ENCODE measurements at places on chromosomes 1 and 21.
A peak's percentile ranks its signal among the peaks of the same experiment; 100 is the strongest.

- no peak for DNase-seq
These were observed 57.8 kb downstream of the ZMYM4 start for GRCh38 chr1:35326246-35326866.

DNA sequence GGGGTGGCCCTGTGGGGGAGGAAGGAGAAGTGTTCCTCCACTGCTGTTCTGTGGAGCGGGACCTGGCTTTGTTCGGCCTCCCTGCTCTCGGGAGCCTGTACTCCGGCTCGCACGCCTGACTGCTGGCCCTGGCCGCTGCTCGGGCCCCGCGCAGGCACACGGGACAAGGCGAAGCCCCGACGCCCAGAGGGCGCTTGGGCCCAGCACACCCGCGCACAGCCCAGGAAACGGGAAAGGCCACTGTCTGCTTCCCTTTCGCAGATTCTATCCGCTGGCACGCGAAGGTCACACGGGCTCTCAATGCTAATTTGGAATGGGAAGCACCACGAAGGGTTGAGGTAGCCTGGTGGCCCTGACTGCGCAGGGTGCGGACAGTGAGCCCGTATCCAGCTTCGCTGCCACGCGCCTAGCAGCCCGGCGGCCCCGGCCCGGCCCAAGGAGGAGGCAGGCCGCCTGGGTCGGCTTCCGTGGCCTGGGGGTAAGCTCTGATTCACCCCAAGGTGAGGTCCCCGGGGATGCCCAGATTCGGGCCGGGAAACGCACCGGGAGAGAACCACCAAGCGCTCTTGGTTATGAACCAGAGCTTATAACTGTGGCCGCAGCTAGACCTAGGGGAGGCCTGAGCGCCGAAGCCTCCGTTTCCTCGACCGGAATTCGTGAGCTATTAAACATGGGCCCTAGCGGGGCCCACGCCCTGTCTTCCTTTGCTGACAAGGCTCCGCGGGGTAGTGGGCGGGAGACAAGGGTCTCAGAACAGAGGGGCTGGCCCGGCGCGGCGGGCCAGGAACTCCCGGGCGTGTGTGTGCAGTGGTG is 19.7 kb upstream of the TBX15 start:
- DNase-seq = no peak

DNA sequence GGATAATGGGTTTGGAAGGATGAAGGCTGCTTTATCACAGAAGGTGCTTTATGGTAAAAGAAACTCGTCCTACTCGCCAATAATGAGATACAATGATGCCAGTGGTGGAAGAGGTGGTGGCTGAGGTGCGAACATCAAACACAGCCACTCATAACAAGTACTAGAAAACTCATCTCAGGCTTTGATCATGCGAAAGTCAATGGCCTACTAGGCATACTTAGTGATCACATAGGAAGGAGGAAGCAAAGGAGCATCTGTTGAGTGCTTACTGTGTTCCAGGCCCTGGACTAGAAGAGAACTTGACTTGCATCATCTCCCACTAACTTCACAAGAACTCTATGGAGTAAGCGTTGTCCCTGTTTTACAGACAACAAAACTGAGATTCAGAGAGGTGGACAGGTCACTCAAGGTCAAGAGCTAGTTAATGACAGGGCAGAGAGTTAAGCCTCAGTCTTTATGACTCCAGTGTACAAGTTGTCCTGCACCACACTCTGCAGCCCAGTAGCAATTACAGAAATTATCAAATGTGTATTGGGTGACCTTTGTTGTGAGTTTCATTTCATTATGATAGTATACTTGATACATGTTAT is 33.6 kb downstream of the RUNX1 start:
- DNase-seq = no peak

DNA sequence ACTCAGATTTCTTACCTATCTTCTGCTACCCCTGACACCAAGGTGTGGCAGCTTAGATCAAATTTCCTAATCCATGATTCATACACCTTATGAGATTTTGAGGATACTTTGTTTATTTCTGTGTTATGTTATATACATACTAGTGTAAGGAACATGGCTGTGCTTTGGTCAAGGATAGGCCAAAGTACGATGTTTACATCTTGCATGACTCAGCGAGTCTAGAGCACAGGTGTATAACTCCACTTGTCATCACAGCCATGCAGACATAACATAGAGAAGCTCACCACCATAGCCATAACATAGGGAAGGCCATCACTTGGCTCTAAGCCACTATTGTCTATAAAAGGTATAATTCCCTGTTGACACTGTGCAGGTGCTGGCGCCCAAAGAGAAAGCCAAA is 61.2 kb downstream of the GBP6 start:
- DNase-seq = no peak

- no peak for DNase-seq
These were observed 111.4 kb upstream of the TIAM1 start for GRCh38 chr21:31455506-31455905.

GRCh38 chr1:95308276-95309030 is 74.4 kb downstream of the RWDD3 start:
- DNase-seq = no peak

DNA sequence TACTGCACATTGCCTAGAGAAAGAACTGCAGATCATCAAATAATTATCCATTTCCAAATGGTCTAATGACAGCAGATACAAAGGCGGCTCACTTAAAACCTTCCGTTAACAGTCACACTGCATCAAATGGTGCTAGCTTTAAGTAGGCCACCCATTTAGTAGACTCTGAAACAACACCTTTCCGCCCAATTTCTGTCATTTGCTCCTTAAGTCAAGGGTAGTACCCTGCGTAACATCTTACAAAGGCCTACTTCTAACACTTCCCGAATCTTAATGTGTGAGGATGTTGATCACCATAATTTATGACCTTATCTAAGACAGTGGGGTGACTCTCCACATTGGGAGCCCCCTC is 692 bp upstream of the RALGPS2 start:
- peak; percentile 45 for DNase-seq

DNA sequence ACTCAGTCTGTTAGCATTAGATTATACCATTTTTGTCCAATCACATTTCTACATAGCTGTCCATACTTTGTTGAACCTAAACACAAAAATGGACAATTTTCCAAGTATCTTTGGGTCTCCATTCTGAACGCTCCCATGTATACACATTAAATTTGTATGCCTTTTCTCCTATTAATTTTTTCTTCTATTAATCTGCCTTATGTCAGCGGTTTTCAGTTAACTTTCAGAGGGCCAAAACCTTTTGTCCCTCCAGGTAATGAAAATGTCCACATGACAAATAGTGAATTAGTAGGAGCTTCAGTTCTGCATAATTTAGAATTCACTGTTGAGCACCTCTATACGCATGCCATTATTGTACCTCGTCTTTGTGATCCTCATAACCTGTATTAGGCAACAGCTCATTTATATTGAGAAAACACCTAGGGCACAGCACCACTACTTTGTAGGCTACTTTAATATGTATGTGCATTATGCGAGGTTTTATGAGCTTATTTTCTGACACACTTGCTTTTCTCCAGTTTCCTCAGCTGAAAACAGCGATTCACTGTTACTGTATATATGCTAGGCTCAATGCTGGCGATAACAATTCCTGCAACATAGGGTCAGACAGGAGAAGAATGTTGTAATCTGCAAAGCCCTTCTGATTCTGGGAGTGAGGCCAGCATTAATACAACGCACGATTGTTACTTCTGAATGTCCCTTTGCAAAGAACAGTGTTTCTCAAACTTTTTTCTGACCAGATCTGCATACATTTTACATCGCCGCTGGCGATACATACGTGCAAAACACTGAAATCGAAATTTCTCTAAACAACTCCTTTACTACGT is 1.1 kb upstream of the ABCD3 start:
- peak; percentile 55 for DNase-seq

GRCh38 chr1:36740446-36740845 is 257.7 kb upstream of the CSF3R start:
- no peak for DNase-seq

DNA sequence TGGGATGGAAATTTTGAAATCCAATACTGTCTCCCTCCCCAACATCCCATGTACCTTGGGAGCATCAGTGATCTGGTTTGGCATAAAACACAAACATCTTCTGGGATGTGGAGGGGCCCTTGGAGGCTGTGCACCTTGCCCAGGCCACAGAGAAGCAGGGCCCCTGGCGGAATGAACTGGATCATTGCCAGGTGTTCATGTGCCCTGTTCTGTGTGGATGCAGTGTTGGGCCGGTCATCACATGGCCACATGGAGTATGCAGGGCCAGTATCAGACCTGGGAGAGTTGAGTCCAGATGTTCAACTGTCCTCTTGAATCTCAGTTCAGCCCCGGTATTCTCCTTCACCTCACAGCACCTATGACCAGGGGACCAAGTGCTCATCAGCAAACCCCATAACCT is 26.9 kb downstream of the ARHGEF10L start:
- no peak for DNase-seq

DNA sequence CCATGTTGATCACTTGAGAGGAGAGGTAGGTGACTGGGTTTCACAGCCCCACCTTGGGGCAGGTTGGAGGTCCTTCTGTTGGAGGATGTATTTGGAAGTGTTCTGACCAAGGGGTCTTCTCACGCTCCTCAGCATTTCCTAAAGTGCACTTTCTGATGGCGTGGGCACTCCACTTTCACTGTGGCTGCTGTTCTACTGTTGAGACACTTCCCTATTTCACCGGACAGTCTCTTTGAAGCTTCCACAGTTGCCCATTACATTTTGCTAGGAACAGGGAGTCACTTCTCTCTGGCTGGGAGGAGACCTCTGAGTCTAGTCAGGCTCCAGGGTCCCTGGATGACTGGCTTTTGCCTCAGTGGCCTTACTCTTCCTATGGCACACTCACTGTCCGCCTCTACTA is 180.0 kb upstream of the LMO4 start:
- DNase-seq = no peak

All from erythroblast (primary cell).